HuH-7 (cell line): ENCODE measurements at places on chromosomes 12 and 14.
A peak's percentile ranks its signal among the peaks of the same experiment; 100 is the strongest.

GRCh38 chr14:105690671-105691070 is 164.3 kb downstream of the TMEM121 start:
- DNase-seq: no peak

DNA sequence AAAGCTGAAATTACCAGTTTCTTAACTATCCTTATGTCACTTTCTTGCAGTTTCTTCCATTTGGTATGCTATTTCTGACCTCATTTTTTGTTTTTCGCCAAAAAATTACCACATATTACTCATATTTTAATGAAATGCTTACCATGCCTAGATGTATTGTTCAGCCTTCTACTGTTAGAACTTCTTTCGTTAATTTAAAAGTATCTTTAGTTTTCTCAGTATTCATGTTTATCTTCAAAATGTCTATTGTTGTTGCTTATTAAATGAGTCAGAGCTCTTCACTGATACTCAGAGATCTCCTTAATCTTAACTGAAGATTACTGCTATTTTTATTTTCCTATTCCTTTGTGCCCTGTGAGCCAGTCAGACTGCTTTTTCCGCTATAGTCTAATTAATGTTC is 20.5 kb downstream of the RAP1B start:
- no peak for DNase-seq

GRCh38 chr14:88323523-88324199 is 592 bp upstream of the KCNK10 start:
- no peak for DNase-seq

- DNase-seq: no peak
Observed at GRCh38 chr14:91897106-91897701, 29.9 kb upstream of the TC2N start.

DNA sequence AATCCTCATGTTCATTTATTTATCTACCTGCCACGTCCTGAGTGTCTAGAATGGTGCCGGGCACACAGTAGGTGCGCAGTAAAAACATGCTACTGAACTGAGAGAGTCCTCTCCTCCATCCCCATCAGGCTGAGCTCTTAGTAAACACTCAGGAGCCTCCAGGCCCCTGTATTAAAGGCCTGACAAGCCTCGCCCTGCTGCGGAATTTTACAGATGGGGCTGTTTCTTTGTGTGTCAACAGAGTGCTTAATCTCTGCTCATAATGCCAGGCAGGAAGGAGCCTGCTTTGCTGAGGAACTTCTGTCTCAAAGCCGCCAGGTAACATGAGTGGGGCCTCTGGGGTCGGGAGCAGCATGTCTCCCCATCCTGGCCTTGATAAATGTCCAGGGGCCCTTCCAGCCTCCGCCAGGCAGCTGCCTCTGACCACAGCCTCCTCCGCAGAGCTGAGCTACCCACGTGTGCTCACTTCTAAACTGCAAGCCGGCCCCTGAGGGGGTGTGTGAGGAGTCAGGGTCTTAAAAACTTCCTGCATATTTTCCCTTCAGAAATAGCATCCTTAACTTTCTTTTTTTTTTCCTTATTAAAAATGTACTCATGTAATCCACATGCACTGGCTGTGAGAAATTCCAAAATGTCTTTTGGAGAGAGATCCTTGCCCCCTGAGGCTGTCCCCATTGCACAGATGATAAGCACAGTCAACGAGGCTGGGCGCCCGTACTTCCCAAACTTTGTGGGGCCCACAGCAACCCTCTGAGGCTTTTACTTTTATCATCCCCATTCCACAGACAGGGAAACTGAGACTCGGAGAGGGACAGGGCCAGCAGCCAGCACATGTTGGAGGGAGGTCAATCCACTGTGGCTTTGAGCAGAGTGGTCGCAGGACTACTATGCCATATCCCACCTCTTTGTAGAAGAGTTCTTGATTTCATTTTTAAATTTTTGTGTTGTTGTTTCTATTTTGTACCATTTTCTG is 116.0 kb upstream of the NCOR2 start:
- DNase-seq: peak; percentile 61

DNA sequence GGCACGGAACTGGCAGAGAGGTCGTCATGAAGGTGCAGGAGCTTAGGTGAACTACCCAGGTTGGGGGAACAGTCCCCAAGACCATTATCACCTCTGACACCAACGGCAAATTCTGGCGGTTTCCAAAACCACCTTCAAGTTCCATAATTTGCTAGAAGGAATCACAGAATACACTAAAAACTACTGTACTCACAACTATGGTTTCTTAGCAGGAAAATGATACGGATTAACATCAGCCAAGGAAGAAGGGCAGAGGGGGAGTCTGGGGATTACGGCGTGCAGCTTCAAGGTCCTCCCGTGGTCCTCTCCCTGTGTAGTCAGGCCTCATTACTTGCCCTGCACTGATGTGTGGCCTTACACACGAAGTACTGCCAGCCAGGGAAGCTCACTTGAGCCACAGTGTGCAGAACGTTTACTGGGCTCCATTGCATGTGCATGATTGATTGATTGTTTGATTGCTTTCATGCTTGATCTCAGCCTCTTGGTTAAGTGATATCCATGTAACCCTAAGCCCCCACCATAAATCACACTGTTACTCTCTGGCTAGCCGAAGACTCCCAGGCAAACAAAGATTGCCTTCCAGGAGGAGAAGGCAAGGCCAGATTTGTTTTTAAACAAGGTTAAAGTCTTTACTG is 837 bp upstream of the STX2 start:
- DNase-seq: no peak

DNA sequence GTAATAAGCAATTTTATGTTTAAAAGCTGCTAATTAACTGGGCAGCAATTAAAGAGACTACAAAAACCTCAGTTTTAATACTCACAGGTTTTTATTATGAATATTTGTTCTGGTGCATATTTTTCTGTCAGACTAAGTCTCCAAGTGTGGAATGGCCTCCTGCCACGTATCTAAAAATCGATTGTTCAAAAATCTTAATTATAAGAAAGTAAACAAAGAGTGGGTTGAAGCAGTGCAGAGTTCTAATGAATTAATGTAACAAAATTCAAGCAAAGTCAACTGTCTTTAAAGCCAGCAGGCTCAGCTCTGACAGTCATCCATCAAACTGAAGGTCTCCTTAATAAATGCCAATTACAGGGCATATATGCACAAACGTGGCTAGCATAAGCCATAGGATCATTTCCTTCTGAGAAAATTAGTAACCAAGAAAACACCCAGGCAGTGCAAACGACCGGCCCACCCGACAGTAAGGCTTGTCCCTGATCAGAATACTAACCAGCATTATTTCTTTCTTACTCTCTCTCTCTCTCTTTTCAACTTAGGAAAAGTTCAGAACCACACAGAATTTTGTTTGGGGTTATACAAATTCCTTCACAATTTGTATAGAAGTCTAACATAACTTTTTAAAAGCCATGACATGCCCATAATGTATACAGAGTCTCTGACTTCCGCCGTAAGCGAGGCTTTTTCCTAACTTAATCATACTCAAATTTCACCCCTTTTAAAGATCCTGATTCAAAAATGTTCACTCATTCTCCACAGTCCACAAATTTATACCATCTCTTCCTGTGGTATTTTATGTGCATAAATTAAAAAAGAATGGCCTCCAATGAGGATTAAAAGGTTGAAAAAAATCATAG is 83.8 kb downstream of the SLC25A21 start:
- DNase-seq: no peak

- no peak for DNase-seq
Observed at GRCh38 chr14:104296388-104297312, 158.3 kb downstream of the KIF26A start.

DNA sequence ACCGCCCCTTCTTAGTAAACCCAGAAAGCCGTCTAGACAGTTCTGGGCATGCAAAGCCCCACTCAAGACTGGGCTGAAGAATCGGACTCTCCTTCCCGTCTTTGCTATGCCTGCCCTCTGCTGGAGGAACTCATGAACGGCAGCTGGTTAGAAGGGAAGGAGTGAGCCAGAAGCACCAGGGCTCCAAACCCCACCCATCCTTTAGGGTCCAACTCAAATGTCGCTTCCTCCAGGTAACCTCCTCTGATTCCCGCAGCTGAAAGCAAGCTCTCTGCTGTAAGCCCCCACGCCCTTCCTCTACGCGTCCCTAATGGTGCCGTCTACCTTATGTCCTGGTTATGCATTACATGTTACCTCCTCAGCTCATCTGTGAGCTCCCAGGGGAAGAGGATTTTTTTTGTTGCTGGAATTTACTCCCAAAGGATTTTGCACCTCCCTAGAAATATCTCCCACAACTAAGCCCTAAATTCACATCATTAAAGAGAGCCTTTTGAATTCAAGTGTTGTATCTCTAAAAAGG is 59.0 kb upstream of the SCN8A start:
- DNase-seq: peak; percentile 73

DNA sequence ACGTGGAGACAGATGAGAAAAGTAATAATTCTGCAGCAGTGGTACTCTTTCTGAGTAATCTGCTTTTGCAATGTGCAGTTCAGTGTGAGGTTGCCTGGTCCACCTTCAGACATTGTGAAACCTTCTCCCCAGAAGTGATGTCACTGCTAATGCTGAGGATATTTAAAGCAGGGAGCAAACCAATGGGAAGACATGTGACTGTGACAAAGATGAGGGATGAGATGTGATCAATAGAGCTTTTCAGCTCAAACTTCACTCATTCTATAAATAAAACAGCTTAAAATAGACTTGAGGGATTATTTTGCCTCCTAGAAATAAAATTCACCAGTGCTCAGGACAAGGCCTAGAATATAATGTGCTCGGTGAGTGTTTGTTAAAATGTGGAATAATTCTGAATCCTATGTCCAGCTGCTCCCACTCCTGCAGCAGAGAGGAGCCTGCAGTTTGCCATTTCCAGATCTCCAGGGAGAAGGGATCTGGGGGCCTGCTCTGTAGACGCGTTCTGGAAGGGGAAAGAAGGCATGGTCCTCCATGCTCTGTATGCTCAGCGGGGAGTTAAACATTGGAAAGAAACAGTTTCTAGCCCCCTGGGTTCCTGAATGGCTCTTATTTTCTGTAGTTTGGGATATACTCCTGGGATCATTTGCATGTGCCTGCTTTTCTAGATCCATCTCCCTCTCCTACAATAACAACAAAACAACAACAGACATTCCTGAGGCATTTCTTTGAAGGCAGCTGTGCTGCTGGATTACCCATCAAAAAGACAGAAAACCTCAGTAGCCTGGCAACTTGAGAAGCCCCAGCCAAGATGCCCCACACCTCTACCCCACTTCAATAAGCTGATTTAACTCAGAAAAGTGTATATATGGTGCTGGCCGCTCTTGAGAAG is 8.9 kb downstream of the SLC7A8 start:
- DNase-seq: no peak

- no peak for DNase-seq
Observed at GRCh38 chr12:54017027-54017788, 8.4 kb downstream of the HOXC8 start.

- DNase-seq: no peak
Observed at GRCh38 chr12:89892436-89892835, 183.8 kb upstream of the ATP2B1 start.

DNA sequence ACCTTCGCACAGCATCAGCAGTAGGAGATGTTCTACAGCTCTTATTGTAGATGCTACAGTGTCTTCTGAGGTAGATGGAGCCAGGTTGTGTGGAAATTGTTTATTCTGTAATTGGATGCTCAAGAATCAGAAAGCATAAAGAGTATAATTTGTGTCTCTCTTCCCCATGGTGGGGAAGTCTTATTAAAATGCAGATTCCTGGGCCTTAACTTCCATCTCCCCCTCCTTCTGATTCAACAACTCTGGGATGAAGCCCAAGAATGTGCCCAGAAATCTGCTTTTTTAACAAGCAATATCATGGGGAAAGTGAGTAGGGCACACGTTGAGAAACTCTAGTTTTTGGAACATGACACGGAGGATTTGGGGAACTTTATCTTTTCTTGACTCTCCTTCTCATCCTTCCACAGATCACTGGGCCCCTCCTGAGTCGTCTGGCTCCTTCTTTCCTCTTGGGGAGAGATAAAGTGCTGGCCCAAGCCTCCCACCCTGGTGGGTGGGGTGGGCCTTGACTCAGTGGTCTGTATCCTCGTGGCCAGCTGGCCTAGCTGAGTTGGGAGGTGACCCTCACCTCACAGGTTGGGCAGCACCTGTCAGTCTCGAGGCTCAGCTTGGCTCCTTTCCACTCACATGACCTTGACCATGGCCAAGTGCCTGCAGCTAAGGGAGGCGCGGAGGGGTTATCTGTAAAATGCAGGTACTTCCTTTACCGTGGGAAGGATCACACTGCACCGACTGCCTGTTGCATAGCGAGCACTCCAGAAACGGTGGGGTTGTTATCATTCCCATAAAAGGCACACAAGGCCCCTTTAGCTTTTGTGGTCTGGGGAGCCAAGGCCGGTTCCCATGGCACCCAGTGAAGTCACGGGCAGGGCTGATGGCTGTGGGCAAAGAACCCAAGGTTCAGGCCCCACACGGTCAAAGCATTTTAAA is 141.9 kb downstream of the CHST11 start:
- DNase-seq: no peak

GRCh38 chr12:1593174-1594005 is 991 bp downstream of the FBXL14 start:
- DNase-seq: no peak

GRCh38 chr14:72155379-72155993 is 223.3 kb downstream of the RGS6 start:
- DNase-seq: no peak

GRCh38 chr14:95235351-95235750 is 78.0 kb upstream of the DICER1 start:
- DNase-seq: no peak

DNA sequence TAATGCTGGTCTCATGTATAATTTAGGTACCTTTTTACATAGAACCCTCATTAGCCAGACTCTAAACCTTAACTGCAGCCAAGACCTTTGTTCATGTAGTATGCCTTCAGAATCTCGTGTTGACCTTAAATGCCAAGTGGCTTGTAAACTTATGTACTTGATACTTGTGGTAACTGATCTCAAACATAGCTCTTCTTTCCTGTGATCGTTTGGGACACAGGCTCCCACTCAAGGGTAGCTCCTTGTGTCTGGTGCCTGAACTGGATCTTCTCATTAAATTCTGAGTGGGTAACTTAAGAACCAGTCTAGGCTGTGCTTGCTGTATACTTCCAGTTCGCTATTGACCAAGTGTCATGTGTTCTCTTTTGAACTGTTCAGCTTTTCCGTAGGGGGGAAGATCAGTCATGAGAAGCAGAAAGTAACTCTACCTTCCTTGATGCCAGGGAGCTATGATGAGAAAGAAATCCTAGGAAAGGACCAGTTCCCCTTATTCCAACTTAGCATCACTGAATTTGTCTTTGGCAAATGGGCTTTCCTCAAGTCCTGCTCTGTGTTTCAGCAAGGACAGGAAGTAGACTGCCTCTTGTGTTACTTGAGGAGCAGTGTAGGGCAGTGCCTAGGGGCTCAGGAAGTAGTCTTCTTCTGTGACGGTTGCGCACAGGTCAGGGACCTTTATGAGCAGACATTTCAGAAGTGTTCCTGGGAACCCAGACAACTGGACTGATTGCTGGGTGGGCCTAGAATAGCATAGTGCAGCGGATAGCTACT is 2.5 kb downstream of the LGALS3 start:
- DNase-seq: no peak
